CD4-positive, alpha-beta T cell treated with Interleukin-15 for 1 hour (primary cell): ENCODE measurements at places on chromosomes 11 and 22.

GRCh38 chr11:83976086-83976485 lies 689.9 kb upstream of the CCDC90B start:
- no peak for DNase-seq

DNA sequence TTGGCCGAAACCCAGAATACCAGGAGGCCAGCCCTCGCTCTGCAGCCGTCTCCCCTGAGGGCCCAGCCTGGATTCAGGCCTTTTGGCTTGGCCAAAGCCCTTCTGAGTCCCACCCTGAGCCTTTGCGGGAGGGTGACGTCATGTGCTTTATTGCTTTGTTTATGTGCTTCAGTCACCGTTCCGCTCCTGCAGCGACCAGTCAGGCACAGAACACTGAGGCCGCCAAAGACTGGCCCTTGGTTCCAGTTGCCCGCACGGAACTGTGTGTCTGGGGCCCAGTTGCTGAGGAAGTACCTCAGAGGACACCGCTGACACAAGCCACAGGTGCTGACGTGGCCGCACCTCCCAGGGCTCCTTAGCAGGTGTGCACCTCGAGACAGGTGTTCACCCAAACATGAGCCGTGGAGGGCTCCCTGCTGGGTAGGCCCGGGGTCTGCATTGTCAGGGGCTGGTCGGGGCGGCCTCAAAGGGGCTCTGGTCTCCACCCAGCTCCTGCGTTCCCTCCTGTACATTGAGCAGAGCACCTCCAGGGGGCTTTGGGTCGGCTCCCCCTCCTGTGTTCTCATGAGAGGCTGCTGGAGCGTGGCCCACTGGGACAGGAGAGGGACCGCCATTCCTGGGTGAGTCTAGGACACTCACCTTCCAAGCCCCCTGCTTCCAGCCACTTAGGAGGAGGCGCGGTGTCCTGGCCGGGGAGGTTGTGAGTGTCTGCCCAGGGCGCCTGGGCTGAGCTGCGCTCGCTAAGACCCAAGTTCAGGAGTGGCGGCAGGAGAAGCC lies 376.8 kb downstream of the TBC1D22A start:
- no peak for DNase-seq

GRCh38 chr11:3165916-3166267 lies 782 bp upstream of the OSBPL5 start:
- no peak for DNase-seq

- no peak for DNase-seq
These were observed 33.8 kb upstream of the MUC5AC start for GRCh38 chr11:1123970-1124369.

GRCh38 chr11:71491531-71491930 lies 35.5 kb upstream of the KRTAP5-7 start:
- DNase-seq, result no peak

DNA sequence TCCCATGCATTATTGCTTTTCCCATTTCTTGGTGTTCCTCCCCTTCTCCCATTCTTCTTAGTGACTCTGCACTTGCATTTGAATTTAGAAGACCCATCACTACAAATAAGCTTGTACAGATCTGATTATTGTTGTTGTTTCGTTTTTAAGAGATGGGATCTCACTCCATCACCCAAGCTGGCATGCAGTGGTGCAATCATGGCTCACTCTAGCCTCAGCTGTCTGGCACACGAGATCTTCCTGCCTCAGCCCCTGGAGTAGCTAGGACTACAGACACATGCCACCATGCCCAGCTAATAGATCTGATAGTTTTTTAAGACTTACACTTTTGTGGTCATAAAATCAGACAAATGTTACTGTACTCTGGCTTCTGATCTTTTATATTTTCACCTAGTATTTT lies 252.1 kb downstream of the DDX10 start:
- DNase-seq, result no peak

GRCh38 chr11:120089036-120090001 lies 48.6 kb downstream of the TRIM29 start:
- DNase-seq, result no peak
